Large intestine (tissue), 12 donors: ENCODE measurements at places on chromosomes 16 and 17. TPM values are rescaled to one million over a fixed set of nuclear protein-coding genes. Genes with fewer than 3 reads are reported as not detected.

CLEC18C gene
- polyA plus RNA-seq = 0.69 TPM

MILR1 gene
- 6.2 TPM for polyA plus RNA-seq

SLC16A13 gene
- polyA plus RNA-seq = 16.9 TPM

NUDT16L1 gene
- polyA plus RNA-seq = 42.5 TPM

TMEM132E gene
- polyA plus RNA-seq = 0.61 TPM

ZNF319 gene
- 5.8 TPM for polyA plus RNA-seq

TEKT5 gene
- polyA plus RNA-seq = 0.09 TPM

PRRT2 gene
- 12.8 TPM for polyA plus RNA-seq

ZNF785 gene
- polyA plus RNA-seq = 22.7 TPM

SPATA33 gene
- polyA plus RNA-seq = 11.0 TPM
